ENCODE measurements at places on chromosomes 2 and 18.

DNA sequence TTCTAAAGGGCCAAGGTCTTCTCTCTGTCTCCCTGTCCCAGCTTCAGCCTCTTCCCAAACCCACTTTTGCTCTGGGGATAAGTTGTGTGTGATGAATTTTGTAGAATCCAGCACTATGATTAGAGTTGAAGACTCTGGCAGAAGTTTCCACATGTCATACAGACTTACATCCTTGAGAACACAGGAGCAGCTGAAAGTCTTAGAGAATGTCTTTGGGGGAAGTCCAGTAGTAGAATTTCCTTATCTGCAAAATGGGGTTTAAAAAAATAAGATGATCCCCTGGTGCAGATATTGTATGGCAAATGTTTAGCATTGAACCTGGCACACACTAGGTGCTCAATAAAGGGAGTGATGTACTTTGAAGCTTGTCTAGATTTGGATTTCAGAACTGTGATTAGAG, 65.2 kb downstream of the TMEM247 start:
- DNase-seq = no peak

- no peak for DNase-seq
Observed at GRCh38 chr18:13735681-13736080, 9.2 kb downstream of the RNMT start.

GRCh38 chr2:218418717-218419458, at the start of gene VIL1:
VIL1 (plus strand) TSS chr2:218419123; CDS start chr2:218423779, 4,656 bp downstream.
- DNase-seq = peak; percentile 59

DNA sequence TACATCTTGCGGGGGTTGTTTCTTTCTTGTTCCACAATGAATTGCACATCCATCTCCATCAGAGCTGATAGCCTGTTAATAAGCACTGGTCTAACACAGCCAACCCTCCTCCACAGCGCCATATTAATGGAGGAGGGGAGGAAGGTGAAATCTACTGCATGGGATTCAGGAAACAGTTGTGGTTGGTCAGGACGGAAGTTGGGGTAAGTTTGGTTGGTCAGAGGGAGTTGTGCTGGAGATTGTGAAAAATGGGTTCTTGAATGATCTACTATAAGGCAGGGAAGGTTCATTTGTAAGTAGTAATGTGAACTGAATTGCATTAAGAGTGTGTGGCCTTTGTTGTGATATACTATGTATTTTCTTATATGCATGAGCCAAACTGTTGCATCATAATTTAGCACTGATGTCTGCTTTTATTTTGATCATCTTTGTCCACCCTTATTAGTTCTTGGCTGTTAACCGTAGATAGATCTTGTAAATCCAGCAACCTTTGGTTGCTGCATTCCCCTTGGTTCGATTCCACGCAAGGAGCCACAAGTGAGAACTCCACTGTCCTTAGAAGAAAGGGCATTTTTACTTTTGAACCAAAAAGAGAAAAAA, 150.6 kb upstream of the MAPRE2 start:
- no peak for DNase-seq

- no peak for DNase-seq
Observed at GRCh38 chr2:23718931-23719700, 207.8 kb downstream of the ATAD2B start.

DNA sequence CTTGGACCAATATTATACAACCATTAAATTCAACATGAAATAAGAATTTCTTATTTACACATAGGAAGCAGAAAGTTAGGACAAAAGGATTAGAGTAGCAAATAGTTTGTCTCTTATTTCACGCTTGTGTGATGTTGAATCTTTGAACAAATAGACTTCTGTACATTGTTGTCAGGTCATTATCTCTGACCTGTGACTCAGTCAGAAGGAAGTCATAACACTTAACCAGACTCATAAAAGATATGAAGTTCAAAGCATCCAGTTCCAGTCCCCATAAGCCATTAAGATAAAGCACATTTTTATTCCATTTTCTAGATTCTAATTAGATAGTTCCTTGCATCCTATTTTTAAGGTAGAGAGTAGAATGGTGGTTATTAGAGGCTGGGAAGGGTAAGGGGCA, 130.8 kb downstream of the UPP2 start:
- no peak for DNase-seq

GRCh38 chr2:36539631-36540030, 58.3 kb downstream of the FEZ2 start:
- DNase-seq = no peak

DNA sequence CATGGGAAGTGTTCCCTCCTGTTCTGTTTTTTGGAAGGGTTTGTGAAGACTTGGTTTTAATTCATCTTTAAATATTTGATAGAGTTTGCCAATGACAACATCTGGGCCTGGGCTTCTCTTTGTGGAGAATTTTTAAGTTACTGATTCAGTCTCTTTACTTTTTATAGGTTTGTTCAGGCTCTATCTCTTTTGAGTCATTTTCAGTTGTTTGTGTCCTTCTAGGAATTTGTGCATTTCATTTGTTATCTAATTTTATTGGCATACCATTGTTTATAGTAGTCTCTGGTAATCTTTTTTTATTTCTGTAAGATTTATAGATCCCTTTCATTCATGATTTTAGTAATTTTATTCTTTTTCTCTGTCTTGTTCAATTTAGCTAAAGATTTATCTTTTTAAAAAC, 14.6 kb downstream of the SCLY start:
- no peak for DNase-seq

DNA sequence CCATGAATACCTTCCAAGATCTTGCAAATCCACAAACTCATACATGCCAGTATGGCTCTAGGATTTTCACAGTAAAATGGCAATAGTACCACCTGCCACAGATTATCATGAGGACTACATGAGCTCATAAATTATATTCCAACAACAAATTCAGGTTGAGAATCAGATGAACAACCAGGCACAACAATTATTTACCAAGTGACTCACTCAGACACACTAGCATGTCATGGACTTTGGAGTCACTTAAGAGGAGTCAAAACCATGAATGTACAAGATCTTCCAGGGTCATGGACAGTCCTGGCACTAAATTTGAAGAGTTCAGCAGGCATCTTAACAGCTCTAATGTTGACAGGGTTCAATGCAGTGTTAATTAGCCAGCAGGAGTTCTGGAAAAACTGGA, 34.4 kb upstream of the BZW1 start:
- no peak for DNase-seq

- DNase-seq = no peak
Observed at GRCh38 chr2:64327510-64328414, 126.2 kb upstream of the LGALSL start.

DNA sequence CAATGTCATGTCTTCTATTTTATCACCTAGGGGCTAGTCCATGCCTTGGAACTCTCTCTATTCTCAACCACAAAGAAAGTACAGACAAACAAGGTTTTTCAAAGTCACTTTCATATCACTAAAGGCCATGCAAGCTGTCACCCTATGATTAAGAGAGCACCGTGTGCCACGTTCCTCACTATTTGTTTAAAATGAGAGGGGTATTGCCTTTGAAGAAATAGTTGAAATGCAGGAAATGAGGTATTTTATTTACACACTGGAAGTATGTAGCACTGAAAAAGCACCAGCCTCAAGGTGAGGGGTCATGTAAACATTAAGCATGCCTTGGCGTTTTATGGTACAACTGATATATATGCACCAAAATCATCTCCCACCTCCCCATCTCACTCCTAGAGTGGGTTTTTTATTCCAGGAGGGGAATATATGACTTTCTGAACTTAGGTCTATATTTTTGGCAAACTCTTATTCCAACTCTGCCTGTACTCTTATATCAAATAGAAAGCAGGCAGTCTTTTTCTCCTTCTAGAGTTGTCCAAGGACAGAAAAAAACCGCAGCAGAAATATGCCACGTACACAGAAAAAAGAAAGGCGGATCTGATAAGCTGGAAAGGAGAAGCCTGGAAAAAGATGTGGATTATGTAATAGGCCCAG, 53.5 kb downstream of the VSNL1 start:
- peak; percentile 33 for DNase-seq

GRCh38 chr2:191038241-191038725, 24.3 kb upstream of the STAT1 start:
- DNase-seq = no peak

GRCh38 chr2:53202063-53202462, 565.5 kb upstream of the CHAC2 start:
- no peak for DNase-seq

GRCh38 chr2:10781746-10782145, 30.8 kb downstream of the PDIA6 start:
- DNase-seq = no peak

GRCh38 chr2:231182513-231182899, 15.9 kb upstream of the ARMC9 start:
- no peak for DNase-seq

DNA sequence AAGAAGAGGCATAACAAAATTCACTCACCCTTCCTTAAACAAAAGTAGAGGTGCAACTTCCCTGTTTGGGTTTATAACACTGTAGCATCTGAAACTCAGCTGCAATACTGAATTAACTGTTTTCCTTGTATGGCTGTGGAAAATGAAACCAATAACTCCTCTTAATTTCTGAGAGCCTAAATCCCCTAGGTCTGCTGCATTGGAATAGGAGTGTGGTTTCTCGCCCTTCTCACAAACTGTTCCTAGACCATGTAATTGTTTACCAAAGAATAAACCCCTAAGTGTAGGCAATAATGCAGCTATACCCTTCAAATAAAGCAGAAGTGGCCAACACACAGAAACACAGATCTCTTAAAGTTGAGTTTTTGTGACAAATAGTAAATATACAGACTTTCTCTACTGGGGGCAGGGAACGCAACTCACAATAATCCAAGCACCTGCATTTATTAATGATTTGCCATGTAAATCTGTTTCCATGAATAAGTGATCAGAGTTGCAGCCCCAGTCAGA, 52.0 kb downstream of the RASGRP3 start:
- no peak for DNase-seq

GRCh38 chr18:3985664-3986063, 469.4 kb downstream of the DLGAP1 start:
- no peak for DNase-seq

GRCh38 chr2:16318051-16318450, 347.6 kb downstream of the CYRIA start:
- DNase-seq = no peak

DNA sequence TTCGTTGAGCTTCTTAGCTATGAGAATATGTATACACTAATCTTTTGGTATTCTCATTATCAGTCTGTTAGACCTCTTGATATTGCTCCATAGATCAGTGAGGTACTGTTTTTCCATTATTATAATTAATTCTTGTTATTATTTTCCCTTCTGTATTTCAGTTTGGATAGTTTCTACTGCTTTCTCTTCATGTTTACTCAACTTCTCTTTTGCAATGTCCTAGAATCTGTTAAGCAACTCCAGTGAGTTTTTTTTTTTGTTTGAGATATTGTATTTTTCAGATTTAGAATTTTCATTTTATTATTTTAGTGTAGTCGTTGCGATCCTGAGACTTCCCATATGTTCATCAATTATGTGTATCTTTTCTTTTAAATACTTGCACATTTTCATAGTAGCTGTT, 260.8 kb downstream of the SETBP1 start:
- DNase-seq = no peak

- no peak for DNase-seq
Observed at GRCh38 chr2:88746929-88747490, 55.5 kb downstream of the RPIA start.

GRCh38 chr2:241239552-241240202, 51.2 kb downstream of the ANO7 start:
- DNase-seq = no peak

DNA sequence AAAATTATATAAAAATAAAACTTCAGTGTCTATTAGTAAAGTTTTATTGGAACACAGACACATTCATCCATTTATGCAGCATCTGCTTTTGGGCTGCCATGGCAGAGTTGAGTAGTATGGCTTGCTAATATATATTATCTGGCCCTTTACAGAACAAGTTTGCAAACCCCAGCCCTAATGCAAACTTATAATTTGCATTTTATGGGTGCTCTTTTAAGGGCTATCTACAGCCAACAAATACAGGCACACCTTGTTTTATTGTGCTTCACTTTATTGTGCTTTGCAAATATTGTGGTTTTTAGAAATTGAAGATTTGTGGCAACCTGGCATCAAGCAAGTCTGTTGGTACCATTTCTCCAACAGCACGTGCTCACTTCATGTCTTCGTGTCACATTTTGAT, 35.2 kb upstream of the DLX2 start:
- no peak for DNase-seq

- DNase-seq = no peak
Observed at GRCh38 chr2:80255918-80256781, 48.4 kb downstream of the LRRTM1 start.

DNA sequence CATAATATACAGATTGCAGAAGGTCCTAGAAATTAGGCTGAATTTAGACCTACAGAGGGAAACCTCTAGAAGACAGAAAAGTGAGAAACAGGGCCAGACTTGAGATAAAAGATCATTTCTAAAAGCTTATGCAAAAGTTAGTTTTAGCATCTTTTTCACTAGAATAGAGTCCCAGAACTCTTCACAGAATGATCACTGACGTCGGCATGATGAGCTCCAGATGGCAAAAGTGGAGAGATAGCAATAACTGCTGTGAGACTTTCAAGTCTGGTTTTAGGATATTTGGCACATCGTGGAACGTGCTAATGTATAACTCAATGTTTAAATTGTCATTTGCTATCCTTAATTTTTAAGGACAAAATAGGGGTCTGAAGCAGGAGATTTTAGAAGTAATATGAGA, 1050.7 kb upstream of the CELF4 start:
- no peak for DNase-seq

GRCh38 chr2:218776488-218776887, 5.5 kb upstream of the CYP27A1 start:
- no peak for DNase-seq

DNA sequence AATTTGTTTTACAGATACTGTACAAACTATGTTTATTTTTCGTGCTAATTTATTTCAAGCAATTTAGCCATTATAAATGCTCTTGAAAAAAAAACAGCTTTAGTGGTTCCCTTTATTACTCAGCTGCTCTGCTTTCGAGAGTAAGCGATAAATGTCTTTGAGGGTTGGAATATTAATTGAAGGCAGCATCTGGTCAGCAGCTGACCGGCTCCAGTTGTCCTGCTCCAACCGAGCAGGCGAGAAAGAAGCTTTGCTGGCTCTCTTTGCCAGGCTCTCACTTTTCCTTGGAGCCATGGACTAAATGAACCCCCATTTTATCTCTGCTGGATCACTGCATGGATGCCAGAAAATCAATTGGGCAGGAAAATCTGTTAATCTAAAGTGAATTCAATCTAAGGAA, 147.4 kb downstream of the LNPK start:
- DNase-seq = no peak

DNA sequence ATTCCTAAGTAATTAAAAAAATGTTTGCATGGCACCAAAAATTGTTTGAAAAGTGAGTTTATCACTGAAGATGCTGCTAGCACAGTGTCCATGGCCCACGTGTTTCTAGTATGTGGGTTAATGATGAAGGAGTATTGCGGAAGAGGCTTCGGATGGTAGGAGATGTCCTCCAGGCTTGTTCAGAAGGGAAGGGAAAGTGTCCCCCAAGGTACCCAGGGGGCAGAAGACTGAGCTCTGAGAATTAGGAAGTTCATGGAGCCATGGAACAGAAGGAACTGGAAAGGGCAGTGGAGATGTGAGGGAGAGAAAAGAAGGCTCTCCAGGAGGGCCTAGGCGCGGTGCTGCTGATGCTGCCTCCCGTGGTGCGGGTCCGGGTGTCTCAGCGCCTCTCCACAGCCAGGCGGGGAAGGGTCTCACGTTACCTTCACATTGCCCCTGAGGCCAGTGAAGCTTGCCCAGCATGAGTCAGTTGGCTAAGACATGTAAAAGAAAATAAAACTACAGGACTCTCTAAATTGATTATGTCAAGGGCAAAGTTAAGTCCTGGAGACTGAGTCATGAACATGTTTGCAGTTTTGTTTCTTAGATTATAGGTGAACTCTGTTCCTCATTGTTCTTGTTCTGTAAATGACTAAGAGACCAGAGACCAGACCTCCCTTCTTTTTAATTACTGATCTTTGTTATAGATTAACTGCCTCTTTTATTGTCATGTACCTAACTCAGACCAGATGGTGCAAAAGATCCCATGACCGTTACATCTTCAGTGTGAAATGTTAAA, 89.0 kb downstream of the MTCL1 start:
- DNase-seq = no peak
